ENCODE measurements at places on chromosomes 5 and 9.

GRCh38 chr9:101635473-101635872 lies 40.7 kb upstream of the PPP3R2 start:
- DNase-seq: no peak

DNA sequence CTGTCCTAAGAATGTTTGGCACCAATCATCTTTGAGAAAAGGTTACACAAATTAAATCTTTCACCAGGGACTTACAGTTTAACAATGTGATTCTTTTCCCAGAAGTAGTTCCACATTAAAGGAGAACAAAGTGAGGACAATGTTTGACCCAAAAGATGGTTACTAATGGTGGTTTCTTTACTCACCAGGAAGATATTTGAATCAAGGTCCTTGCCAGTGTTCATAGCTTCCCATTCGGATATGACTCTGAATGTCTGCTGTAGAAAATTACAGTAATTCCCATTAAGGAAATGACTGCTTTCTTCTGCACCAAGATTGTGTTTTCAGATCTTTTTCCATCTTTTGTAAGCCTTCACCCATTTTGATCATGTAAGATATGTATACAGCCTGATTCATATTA lies 114.6 kb upstream of the ADAMTSL1 start:
- DNase-seq: no peak

- no peak for DNase-seq
Observed at GRCh38 chr5:114417519-114417918, 55.6 kb downstream of the KCNN2 start.

- peak; percentile 14 for DNase-seq
Observed at GRCh38 chr5:69364414-69364813, 4.9 kb downstream of the AK6 start.

DNA sequence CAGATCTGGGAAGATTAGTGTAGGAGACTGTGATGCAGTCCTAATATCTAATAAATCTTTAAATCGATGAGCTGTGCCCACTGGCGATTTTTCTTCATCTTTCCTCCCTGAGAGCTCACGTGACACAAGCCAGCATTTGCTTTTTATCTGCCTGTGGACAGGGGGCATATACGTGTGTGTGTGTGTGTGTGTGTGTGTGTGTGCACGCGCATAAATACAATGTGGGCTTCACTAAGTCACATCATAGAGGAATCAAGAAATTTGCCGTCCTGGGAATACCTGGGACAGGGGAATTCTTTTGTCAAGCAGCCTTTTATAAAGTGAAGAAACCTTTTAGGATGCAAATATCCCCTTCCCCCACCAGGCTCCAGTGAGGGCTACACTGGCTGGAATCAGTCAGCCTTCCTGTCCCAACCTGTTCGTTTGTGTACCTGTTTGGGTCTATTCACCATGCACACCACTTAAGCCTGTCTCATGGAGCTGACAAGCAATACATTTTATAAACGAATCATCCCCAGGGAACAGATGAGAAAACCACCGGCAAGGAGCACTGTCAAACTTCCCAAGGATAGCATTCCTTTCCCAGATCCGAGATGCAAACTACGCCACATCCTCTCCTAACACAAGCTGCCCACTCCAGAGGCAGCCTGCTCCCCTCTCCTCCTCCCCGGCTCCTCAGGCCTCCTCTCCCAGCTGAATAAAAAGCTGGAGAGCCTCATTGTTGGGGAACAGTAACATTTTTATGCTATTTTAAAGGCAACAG lies 2.7 kb downstream of the EPB41L4B start:
- no peak for DNase-seq

GRCh38 chr9:132995879-132996278 lies 17.4 kb downstream of the GFI1B start:
- no peak for DNase-seq

- DNase-seq: peak; percentile 69
Observed at GRCh38 chr5:135437796-135438560, 9.2 kb downstream of the DCANP1 start.

- no peak for DNase-seq
Observed at GRCh38 chr9:136690806-136691261, 3.6 kb upstream of the AGPAT2 start.

- no peak for DNase-seq
Observed at GRCh38 chr9:128899566-128900322, 17.8 kb downstream of the LRRC8A start.

- no peak for DNase-seq
Observed at GRCh38 chr9:22342491-22343217, 104.0 kb upstream of the DMRTA1 start.

GRCh38 chr5:1333986-1334385 lies 10.9 kb downstream of the CLPTM1L start:
- no peak for DNase-seq

- DNase-seq: no peak
Observed at GRCh38 chr9:33878691-33879366, 61.9 kb downstream of the UBE2R2 start.

DNA sequence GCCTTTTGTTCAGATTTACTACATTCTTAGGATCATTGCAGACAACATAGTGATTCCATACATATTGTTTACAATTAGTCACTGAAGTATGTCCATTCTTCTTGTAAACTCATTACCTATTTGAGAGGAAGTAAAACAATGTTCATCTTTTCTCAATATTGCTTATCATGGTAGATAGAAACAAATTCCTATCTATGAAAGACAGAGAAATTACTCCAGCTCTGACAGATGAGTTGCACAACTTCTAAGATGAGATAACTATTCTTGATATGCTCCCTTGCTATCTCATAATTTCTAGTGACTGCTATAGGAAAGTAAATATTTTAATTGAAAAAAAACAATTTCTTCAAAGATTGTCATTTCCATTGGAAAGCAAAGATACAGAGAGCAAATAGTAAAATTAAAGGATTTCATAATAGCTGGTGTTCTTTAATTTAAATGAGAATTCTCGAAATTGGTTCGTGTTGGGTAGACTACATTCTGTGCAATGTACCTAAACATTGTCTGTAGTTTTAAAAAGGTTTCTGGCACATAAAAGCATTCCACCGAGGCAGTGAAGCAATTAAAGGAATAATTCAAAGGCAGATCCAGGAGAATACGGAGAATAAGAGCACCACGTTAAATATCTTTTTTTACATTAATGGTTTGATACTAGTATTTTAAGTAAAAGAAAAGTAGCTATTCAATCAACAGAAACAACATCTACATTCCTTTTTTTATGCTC lies 1029.1 kb upstream of the ACO1 start:
- DNase-seq: no peak

GRCh38 chr9:93262537-93263310 lies 78.8 kb downstream of the WNK2 start:
- no peak for DNase-seq

GRCh38 chr9:114893221-114894010 lies 37.0 kb downstream of the TNFSF8 start:
- DNase-seq: no peak

- no peak for DNase-seq
Observed at GRCh38 chr9:23321049-23321448, 505.0 kb downstream of the ELAVL2 start.

DNA sequence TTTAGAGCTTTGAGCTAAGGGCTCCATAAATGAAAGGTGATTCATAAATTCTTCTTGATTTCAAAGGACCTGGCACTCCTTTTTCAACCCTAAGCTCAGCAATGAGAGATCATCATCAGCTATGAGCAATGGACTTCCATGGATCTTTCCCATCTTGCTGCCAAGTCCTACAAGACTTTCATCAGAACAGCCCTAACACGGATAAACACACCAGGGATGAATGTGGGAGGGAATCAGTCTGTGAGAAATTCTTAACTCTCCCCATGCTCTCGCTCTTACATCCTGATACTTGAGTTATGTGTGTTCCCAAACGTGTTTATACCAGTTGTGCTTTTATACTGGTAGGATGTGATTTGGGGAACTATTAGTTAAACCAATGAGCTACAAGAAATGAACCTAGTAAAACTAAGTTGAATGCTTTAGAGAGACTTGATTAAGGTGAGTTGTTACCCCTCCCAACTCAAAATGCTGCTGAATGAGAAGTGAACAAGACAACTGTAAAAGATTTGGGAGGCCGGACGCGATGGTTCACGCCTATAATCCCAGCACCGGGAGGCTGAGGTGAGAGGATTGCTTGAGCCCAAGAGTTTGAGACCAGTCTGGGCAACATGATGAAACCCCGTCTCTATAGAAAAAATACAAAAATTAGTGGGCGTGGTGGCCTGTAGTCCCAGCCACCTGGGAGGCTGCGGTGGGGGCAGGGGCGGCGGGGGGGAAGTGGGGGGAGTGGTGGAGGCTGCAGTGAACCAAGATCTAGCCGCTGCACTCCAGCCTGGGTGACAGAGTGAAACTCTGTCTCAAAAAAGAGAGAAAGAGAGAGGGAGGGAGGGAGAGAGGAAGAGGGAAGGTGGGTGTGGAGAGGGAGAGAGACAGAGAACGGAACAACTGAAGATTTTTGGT lies 5.2 kb upstream of the RPL26L1 start:
- DNase-seq: peak; percentile 46

DNA sequence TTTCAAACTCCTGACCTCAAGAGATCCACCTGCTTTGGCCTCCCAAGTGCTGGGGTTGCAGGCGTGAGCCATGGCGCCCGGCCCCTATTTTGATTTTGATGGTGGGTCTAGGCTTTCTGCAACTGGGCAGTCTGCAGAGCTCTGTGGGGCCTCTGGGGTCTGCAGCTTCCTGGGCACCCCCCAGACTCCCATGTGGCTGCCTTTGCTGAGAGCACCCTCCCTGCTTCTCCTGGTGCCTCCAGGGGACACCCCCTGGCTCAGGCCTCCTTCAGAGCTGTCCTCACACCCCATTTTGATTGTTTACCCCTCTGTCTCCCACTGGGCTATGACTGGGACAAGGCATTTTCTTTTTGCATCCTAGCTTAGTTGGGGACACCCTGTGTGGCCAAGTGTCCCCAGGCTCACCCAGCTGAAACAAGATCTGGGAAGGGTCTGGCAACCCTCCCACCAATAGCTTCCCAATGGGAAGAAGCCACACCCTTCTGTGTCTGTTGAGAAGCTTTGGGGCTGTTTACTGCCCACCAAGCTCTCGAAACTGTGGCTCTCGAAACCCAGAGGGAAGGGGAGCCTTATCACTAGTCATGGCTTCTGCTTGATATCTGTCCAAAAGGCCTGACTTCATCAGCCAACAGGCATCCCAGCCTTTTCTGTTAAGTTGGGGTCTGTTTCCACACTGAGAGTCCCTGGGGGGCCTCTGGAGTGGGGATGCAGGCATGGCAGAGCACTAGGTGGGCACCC lies 204.4 kb upstream of the IER5L start:
- no peak for DNase-seq

DNA sequence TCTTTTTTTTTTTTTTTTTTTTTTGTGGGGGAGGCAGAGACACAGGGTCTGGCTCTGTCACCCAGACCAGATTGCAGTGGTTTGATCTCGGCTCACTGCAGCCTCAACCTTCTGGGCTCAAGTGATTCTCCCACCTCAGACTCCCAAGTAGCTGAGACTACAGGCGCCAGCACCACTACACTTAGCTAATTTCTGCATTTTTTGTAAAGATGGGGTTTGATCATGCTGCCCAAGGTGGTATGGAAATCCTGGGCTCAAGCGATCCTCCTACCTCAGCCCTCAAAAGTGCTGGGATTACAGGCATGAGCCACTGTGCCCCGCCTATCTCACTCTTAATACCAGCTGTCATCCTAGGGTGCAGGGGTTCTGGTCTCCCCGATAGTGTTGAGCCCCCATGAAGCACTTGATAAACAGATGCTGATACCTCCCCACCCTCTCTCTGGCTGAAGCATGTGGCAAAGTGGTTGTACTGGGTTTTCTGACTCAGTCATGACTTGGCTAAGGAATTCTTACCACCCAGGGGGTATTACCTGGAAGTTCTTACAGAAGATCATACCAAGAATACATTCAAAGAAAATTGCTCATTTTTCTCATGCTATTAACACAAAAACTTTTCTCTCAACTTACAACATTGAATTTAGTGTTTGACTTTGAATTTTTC lies 110.2 kb upstream of the DAPK1 start:
- DNase-seq: no peak

GRCh38 chr9:92506184-92506857 lies 24.0 kb upstream of the ASPN start:
- no peak for DNase-seq

DNA sequence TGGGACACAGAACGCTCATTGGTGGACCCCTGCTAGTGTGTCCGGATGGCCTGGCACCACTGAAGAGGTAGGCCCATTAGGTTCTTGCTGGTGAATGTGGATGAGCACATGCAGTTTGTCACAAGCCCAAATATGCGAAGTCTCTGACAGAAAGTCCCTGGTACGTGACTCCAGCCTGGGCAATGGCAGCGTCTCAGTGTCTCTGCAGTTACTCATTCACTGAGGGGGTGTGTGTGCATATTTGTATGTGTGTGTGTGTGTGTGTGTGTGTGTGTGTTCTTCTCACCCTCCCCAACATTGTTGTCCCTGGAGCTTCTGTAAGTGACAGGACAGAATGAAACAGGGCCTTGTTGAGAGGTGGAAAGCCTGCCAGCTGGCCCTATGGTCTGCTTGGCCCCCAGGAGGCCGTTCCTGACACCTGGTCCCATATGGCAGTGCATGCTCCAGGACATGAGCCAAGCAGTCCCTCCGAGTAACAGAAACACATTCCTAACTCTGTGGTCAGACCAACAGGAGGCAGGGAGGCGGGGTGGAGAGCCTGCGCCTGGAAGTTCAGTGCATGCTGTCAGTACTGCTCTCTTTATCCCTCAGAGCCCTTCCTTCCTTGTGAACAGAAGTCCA lies 169.9 kb downstream of the SLC28A3 start:
- DNase-seq: no peak

- no peak for DNase-seq
Observed at GRCh38 chr5:60458666-60459065, 241.3 kb downstream of the DEPDC1B start.

DNA sequence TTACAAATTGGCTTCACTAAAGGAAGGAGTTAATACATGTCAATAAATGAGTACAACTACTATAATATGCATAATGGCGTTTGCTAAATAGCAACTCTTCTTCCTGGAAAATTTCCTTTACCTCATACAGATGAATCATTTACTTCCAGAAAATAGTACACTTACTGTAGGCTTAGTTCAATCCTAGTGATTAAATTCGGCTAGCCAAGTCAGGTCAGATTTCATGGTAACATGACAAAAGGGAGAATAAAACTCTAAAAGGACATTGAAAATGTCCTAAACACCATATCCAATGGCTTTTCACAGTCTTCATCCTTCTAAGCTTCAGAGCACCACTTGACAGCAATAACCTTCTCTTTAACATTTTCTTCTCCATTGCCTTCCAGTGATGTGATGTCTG lies 42.1 kb upstream of the ZFAND5 start:
- DNase-seq: no peak

DNA sequence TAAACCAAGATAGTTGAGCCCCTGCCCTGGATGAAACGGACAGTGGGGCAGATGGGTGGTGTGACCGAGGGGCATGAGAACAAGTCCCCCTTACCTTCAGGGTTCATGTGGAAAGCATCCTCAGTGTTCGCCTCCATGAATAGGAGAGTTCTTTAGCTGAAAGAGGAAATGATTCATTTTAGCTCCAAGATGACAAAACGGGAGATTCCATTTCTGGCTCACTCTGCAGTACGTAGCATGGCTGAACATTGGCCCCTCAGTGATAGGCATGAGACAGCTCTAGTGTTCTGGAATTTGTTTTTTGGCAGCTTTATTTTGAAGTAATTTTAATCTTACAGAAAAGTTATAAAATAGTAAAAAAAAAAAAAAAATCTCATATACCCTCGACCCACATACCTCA lies 70.2 kb upstream of the AGXT2 start:
- DNase-seq: no peak

Data from LoVo (cell line).